ENCODE measurements at places on chromosomes 3 and 15. TPM values are rescaled to one million over a fixed set of nuclear protein-coding genes. Genes with fewer than 3 reads are reported as not detected.

DNA sequence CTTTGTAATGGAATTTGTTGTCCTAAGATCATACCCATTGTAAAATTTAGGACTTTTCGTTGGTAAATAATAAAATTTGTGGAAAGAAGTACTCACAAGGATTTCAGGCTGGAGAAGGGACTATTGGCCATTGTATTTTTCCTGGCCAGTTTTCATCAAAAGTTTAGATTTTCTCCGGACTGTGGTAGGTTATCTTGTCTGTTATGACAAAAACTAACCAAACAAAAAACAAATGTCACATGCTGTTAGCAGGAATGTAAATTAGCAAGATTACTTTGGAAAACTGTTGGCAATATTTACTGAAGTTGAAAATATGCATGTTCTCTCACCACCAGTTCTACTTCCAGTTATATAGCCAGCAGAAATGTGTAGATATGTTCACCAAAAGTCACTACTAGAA lies 27.8 kb downstream of the PDE8A start:
- no peak for DNase-seq

- no peak for DNase-seq
These were observed 72.9 kb downstream of the MEGF11 start for GRCh38 chr15:66180531-66181097.

DNA sequence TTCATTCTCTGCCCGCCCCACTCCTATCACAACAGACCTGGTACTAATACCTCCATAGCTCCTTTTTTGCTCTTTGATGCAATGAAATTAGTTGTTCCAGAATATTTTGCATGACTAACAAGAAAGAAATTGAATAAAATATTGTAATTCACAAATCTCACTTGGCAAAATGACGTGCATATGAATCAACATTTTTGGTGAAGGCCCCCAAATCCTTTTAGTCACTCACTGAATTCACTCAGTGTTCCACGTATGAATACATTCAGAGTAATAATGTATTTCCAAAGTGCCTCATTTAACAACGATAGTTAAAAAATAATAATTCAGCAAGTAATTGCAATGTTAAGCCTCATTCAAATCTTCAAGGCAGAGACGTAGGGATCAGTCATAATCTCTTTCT lies 148.6 kb upstream of the STRIT1 start:
- peak; percentile 72 for DNase-seq

- DNase-seq = no peak
These were observed 7.7 kb upstream of the DCP1A start for GRCh38 chr3:53354945-53355498.

DNA sequence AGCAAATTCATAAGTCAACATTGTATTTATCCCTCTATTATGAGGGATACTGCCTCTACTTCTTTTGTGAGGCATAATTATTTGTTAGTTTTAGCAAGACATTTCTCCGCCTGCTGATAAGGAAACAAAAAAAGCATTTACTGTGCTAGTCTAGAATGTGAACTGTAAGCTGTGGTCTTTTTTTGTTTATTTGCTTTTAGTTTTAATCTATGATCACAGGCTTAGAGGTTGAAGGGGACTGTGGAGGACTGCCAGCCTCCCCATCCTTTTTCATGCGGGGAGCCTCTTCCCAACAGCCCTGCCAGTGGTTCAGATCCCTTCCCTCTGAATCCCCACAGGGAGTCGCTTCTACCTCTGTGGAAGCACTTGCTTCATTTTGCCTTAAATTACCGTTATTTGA lies 331.0 kb upstream of the ROPN1 start:
- no peak for DNase-seq

GRCh38 chr3:141575879-141576743 lies 89.3 kb downstream of the RASA2 start:
- DNase-seq = peak; percentile 44

DNA sequence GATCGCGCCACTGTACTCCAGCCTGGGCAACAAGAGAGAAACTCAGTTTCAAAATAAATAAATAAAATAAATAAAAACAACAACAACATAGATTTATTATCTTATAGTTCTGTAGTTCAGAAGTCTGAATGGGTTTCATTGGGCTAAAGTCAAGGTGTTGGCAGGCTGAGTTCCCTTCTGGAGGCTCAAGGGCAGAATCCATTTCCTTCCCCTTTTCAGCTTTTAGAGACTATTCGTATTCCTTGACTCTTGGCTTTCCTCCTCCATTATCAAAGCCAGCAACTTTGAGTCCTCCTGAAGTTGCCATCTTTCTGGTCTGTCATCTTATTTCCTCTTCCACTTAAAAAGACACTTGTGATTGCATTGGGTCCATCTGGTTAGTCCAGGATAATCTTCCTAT lies 12.1 kb downstream of the BLM start:
- no peak for DNase-seq

DNA sequence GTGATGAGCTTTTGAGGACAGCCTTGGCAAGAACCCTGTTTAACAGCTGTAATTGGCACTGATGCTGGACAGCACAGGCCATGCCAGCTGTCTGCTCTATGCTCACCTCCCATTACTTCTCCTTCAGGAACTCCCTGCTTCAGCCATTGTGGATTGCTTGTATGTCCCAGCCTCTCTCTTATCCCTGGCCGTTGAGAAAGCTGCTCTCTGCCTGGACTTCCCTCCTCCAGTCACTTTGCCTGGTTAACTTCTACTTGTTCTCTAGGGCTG lies 444.5 kb downstream of the EPHB1 start:
- DNase-seq = peak; percentile 2

- DNase-seq = peak; percentile 40
These were observed 6.7 kb upstream of the CMTM7 start for GRCh38 chr3:32384938-32385337.

- DNase-seq = no peak
These were observed 524.4 kb downstream of the NSUN3 start for GRCh38 chr3:94587291-94587690.

GRCh38 chr15:91975241-91975978 lies 121.9 kb downstream of the SLCO3A1 start:
- DNase-seq = peak; percentile 3

- DNase-seq = no peak
These were observed 6.9 kb upstream of the MEIS2 start for GRCh38 chr15:37107071-37107743.

- DNase-seq = no peak
These were observed 19.9 kb upstream of the EBLN2 start for GRCh38 chr3:73041537-73041936.

DNA sequence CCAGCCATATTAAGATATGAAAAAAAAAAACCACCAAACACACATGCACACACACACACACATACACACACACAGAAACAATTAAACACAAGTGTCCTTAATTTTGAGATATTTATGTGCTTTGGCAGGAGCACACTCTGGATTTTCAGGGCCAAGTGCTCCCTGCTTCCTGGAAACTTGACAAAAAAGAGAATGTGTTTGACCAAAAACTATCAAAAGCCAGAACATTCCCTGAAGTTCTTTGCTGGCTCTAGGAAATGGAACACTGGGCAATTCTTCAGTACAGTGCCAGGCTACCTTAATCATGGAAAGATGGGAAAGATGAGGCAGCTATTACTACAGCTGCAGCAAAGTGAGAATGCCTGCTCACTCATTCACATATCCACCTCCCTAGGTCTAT lies 44.6 kb downstream of the P3H2 start:
- peak; percentile 57 for DNase-seq

GRCh38 chr3:31439890-31440750 lies 92.6 kb upstream of the STT3B start:
- no peak for DNase-seq

GRCh38 chr3:120286465-120286864 lies 1.4 kb upstream of the GPR156 start:
- no peak for DNase-seq

DNA sequence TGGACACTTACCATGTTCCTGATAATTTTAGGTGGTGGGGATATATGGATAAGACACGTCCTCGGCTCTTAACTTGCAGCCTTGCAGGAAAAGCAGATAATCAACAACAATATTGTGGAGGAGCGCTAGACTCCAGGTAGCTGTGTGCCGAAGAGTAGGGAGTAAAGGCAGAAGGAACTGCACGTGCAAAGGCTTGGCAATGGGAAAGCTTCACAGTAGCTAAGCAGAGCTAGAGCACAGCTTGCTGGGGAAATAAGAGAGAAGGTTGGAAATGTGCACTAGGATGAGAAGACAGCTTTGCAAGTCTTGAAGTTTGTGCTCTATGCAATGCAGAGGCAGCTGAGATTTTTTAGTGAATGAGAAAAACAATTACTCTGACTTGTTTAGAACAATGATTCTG lies 12.4 kb downstream of the PSMA4 start:
- no peak for DNase-seq

DNA sequence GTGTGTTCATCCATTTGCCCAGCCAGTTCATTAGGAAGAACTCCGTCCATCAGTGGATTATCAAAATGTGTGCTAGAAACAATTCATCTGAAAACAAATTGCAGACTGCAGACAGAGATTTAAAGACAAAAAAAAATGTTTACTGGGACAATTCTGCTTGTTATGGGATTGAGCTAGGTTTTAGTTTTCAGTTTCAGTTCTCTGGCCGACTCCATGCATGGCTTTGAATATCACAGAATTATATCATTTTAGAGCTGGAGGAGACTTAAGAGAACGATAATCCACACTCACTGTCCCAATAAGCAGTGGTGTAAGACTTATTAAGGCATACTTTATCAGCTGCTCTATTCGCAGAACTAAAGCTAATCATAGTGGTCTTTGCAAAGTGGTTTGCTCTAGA lies 51.1 kb downstream of the TFG start:
- DNase-seq = no peak

DNA sequence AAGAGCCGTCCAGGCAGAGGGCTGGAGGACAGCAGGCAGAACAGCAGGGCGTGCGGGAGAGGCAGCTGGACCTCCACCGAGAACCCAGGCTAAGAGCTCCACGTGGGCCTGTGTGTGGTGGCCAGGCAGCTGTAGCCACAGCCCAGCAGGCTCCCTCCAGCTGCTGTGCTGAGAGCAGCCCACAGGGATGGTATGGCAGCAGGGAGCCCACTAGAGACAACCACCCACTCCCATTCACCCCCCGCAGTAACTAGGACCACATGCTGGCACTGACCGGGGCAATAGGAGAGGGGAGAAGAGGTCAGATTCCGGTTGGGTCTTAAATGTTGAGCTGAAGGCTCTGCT lies 25.6 kb upstream of the MUSTN1 start:
- DNase-seq = no peak

- peak; percentile 79 for DNase-seq
These were observed 304.6 kb upstream of the TBC1D5 start for GRCh38 chr3:18047052-18047451.

DNA sequence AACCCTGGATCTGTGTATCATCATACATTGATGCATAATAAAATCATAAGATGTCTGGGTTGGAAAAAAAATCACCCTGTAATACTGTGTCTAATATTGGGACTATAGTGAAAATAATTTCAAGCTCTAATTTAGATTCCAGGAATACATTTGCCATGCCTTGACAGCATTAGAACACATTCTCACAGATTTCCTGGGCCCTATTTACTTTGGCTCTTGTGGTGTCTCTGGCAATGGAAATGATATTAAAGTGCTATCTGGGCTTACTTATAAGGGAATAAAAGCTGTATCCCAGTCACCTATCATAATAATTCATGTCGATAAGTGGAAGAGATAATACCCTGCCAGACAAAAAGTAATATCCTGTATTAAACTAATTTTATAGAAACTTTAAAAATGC lies 472.0 kb downstream of the ZPLD1 start:
- DNase-seq = no peak

DNA sequence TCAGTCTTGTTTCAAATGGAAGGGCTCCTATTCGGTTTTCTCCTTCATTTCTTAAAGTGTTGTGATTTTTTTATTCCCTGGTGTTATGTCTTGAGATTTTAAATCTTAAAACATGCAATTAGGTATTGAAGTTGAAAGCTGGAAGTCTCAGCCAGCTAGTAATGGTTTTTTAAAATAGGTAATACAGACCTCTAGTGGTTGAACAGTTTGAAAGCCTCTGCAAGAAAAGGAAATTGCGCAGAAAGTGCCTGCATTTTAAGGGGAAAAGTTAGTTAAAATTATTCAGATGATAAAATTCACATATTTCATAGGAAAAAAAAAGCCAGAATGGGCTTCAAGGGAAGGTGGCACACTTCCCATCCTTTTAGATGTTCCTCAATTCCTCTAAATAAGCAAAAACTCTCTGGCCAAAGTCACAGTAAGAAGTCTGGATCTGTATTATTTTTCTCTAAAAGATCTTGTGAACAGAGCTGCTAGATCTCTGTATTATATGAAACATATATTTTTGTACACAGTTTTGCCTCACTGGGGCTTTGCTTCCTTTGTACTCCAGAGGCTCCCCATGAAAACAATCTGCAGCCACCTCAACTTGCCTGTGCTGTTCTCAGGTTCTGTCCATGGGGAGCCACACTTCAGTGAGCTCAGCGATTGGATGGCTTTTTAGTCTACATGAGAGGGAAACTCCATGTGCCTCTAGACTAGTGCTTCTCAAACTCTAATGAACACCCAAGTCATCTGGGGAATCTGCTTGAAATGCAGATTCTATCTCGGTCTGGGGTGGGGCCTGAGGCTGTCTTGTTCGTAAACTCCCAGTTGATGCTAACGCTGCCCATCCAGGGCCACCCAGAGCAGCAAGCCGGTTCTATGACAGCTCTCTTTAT lies 21.5 kb downstream of the AGTR1 start:
- peak; percentile 53 for DNase-seq

DNA sequence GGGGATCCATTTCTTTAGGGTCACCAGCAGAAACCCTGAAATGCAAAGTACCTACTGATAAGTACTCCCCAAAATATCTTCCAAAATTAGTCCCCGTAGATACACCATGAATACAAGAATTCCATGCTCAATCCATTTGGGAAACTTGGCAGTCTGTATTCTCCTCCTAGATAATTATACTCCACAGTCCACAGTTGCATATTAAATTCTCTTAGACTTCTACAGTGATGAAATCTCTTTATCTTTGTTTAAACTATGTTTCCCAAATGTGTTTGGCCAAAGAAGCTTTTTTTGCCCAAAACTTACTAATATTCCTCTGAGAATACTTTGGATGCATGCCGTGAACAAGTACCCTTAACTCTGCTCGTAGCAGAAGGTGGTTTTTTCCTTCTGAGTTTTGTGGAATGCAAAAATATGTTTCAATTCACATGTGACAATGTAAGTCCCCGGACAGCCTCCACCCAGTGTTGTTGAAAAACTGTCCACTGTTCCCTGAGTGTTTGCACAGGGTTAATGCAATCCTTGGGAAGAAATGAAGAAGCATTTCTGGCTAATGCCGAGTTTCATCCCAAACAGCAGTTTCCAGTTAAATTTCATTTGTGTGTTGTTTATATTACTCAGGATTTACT lies 126.7 kb downstream of the ARNT2 start:
- peak; percentile 55 for DNase-seq

The SMCO1 gene
- not detected for total RNA-seq

The DUOX2 gene
- total RNA-seq = not detected

The CPLX3 gene
- total RNA-seq = not detected

The CFAP92 gene
- total RNA-seq = not detected

The TNNC1 gene
- total RNA-seq = not detected

The PPP2R3A gene
- 21.0 TPM for total RNA-seq

The FSIP1 gene
- 2.4 TPM for total RNA-seq

The AGTR1 gene
- 4.0 TPM for total RNA-seq

The GOLGA6D gene
- total RNA-seq = not detected

The CD80 gene
- total RNA-seq = not detected

The ZBED2 gene
- not detected for total RNA-seq

The ISG20 gene
- total RNA-seq = not detected

The DHFR2 gene
- total RNA-seq = 4.1 TPM

Measured in GM23248 (cell line).